ENCODE measurements at places on chromosomes 12 and 14. TPM values are rescaled to one million over a fixed set of nuclear protein-coding genes. Genes with fewer than 3 reads are reported as not detected.

Gene BMP4
- total RNA-seq = 0.87 TPM

Gene POTEG
- total RNA-seq = not detected

Gene KRT83
- total RNA-seq = 0.28 TPM

Gene PPP4R4
- total RNA-seq = 1.1 TPM

DNA sequence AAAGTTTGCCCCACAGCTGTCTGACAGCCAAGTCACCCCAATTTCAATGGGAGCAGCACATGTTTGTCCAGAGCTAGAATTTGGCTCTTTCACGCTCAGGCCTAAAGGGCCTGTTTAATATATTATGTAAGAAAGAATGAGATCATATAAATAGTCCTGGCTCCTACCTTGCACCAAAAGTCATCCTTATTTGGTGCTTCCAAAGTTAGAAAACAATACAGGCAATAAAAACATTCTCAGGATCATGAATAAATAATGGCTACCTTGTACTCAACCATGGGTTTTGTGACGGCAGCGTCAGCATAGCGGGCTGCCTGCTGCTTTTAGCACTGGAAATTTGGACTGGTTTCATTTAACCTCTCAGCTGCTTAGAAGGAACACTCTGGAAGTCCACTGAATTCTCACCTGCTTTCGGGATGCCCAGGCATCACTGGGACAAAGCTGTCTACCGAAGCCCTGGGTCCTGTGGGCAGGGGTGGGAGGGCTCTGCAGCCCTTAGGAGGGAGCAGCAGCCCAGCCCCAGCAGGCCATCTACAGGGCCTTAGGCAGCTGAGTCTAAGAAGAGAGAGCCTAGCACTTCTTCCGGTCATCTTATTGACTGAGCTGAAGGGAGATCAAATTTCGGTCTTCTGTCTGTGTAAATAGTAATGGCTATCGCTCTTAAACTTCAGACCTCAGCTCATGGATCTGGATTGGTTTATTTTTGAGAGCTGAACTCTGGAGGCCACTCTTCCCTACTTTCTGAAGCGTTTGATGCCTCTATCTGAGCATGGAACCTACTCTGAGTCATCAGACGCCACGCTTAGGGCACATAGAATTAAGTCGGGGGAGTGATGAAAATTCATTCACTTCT, 106.5 kb downstream of the SAMD4A start:
- no peak overlapping the region for H3K27ac ChIP-seq
- H3K27me3 ChIP-seq = no peaks in the 10 kb centered on the region
- H3K36me3 ChIP-seq = no peaks in the 10 kb centered on the region
- peaks cover 26% of the 10 kb centered on the region for H3K4me1 ChIP-seq
- H3K4me3 ChIP-seq = no peak overlapping the region

GRCh38 chr12:4369548-4369947, 10.0 kb downstream of the FGF23 start:
- H3K27ac ChIP-seq = no peak overlapping the region
- DNase-seq = no peak
- no peaks in the 10 kb centered on the region for H3K4me1 ChIP-seq

DNA sequence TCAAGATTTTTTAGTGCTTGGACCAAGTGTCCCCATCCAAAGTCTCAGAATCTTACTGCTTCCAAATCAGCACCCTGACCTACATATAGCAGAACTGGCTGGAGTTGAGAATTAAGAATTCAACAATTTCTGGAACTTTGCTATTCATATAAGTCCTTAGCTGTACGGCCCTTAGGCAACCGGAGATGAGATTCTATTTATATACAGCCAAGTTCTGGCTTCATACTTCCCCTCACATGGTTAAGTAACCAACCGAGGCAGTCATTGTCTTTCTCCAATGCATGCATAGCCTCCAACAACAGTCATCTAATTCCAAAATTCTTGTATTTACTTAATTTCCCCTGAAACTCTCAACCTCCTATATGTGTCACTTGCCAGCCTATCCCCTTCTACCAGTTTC, 76.6 kb downstream of the SINHCAF start:
- no peaks in the 10 kb centered on the region for H3K36me3 ChIP-seq
- H3K27ac ChIP-seq = no peak overlapping the region
- H3K27me3 ChIP-seq = peaks cover 14% of the 10 kb centered on the region
- no peak for DNase-seq
- H3K4me1 ChIP-seq = no peaks in the 10 kb centered on the region

DNA sequence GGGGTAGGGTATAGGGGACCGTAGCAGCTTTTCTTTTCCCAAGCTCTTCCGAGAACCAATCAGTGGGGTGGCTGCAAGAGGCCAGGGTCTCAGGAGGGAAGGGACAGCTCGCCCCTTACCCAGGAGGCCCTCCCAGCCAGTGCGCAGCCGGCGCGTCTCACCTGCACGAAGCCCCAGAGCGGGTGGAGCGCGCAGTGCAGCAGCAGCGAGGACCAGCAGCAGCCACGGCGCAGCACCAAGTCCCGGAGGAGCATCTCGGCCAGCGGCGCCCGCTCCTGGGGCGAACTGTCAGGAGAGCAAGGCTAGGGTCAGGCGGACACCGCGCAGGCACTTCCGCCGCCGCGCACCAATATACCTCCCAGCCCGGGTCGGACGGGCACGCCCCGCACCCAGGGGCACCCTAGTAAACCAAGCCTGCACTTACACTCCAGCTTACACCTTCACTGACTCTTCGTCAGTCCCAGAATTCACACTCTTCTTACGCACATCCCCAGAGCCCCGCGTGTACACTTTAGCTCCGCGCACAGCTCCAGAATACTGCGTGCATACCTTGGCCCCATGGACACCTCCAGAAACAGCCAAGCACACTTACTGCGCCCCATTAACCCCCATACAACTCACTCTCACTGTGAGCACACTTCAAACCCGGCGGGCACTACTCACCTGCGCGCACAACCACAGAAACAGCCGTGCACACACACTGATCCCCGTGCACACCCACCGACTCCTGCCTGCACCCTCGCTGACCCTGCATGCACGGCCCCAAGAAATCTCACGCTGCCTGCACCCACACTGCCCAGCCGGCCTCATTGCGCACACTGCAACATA, 606 bp downstream of the PRIMA1 start:
- H3K27me3 ChIP-seq = no peaks in the 10 kb centered on the region
- no peak for DNase-seq
- H3K36me3 ChIP-seq = no peaks in the 10 kb centered on the region
- H3K4me1 ChIP-seq = no peaks in the 10 kb centered on the region
- H3K4me3 ChIP-seq = no peak overlapping the region

- H3K4me1 ChIP-seq = no peaks in the 10 kb centered on the region
- no peaks in the 10 kb centered on the region for H3K36me3 ChIP-seq
- no peak overlapping the region for H3K27ac ChIP-seq
Measured at GRCh38 chr14:84351646-84352045, 1178.3 kb upstream of the FLRT2 start.

- no peaks in the 10 kb centered on the region for H3K36me3 ChIP-seq
- no peak overlapping the region for H3K27ac ChIP-seq
- DNase-seq = no peak
- H3K27me3 ChIP-seq = no peaks in the 10 kb centered on the region
- H3K4me1 ChIP-seq = no peaks in the 10 kb centered on the region
Measured at GRCh38 chr12:76628745-76629144, 69.2 kb upstream of the OSBPL8 start.

DNA sequence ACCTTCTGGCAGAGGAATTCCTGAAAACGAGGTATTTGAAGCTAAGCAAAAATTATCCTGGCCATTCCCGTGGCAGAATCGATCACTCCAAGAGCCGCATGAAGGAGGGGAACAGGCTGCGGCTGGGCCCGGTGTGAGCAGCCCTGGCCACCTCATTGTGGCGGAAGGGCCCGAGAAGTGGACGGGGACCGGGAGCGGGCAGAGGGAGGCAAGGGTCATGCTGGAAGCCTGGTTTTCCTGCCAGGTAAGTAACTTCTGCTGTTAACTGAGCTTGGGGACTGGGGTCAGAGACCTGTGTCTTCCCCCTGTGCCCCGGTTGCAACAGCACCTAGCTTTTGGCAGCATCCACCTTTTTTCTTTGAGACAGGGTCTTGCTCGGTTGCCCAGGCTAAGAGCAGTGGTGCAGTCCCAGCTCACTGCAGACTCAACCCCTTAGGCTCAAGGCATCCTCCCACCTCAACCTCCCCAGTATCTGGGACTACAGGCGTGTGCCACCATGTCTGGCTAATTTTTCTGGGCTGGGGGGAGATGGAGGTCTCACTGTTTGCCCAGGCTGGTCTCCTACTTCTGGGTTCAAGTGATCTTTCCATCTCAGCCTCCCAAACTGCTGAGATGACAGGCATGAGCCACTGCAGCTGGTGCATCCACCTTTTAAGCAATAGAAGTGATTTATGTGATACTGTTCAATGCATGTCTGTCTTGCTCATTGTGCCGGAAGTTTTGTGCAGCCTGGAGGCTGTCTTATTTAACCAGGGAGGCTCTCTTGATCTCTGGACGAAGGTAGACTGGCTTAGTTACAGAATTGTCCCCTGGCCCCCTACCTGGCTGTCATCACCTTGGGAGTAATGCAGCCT, 174.0 kb upstream of the MYL2 start:
- H3K36me3 ChIP-seq = no peaks in the 10 kb centered on the region
- no peaks in the 10 kb centered on the region for H3K4me1 ChIP-seq
- no peak overlapping the region for H3K27ac ChIP-seq
- no peak for DNase-seq

- DNase-seq = no peak
- no peaks in the 10 kb centered on the region for H3K4me1 ChIP-seq
- H3K36me3 ChIP-seq = no peaks in the 10 kb centered on the region
- no peak overlapping the region for H3K4me3 ChIP-seq
- no peaks in the 10 kb centered on the region for H3K27me3 ChIP-seq
- no peak overlapping the region for H3K27ac ChIP-seq
Measured at GRCh38 chr14:26820138-26820537, 222.3 kb upstream of the NOVA1 start.

GRCh38 chr12:96749999-96750398, 157.1 kb upstream of the NEDD1 start:
- H3K4me1 ChIP-seq = no peaks in the 10 kb centered on the region
- H3K4me3 ChIP-seq = no peak overlapping the region
- no peaks in the 10 kb centered on the region for H3K27me3 ChIP-seq
- no peak overlapping the region for H3K27ac ChIP-seq

DNA sequence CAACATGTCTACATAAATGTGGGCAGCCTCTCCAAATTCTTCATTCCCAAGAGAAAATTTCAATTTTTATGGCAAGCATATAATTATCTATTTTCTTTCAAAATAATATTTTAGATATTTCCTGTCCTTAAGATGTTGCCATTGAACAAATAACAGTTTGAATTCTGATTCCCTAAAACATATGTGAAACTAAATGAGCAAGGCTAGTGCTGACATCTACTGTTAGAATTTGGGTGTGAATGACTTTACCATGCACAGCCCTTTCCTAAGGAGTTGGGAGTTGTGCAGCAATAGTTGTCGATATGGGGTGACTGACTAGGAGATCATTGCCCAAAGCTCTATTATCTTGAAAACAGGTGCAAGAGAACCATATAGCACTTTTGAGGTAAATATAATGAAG, 108.2 kb upstream of the SLC38A4 start:
- H3K27me3 ChIP-seq = no peaks in the 10 kb centered on the region
- H3K36me3 ChIP-seq = no peaks in the 10 kb centered on the region
- H3K27ac ChIP-seq = no peak overlapping the region
- peak; percentile 56 for DNase-seq

DNA sequence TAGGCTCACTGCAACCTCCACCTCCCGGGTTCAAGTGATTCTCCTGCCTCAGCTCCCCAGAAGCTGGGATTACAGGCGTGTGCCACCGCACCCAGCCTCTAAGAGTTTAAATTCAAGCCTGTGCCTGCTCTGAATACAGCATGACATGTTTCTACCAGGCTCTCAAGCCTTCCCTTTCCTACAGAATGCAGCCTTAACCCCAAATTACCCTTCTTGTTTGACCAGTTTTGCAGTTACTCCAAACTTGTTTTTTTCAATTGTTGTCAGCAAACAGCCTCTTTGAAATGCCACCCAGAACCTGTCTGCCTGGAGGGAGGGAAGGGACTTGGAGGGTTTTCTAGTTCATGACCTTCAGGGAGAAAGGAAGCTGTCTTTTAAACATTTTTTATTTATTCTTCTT, 15.4 kb downstream of the GLTP start:
- no peaks in the 10 kb centered on the region for H3K27me3 ChIP-seq
- H3K4me3 ChIP-seq = no peak overlapping the region
- H3K4me1 ChIP-seq = no peaks in the 10 kb centered on the region
- no peak overlapping the region for H3K27ac ChIP-seq
- no peaks in the 10 kb centered on the region for H3K36me3 ChIP-seq

- no peaks in the 10 kb centered on the region for H3K36me3 ChIP-seq
- no peaks in the 10 kb centered on the region for H3K4me1 ChIP-seq
- H3K27ac ChIP-seq = no peak overlapping the region
- no peaks in the 10 kb centered on the region for H3K27me3 ChIP-seq
Measured at GRCh38 chr12:1844223-1844622, 23.9 kb downstream of the LRTM2 start.

GRCh38 chr12:26868447-26869103, 35.6 kb upstream of the ITPR2 start:
- H3K36me3 ChIP-seq = no peaks in the 10 kb centered on the region
- no peaks in the 10 kb centered on the region for H3K4me1 ChIP-seq
- H3K27ac ChIP-seq = no peak overlapping the region
- H3K4me3 ChIP-seq = no peak overlapping the region

DNA sequence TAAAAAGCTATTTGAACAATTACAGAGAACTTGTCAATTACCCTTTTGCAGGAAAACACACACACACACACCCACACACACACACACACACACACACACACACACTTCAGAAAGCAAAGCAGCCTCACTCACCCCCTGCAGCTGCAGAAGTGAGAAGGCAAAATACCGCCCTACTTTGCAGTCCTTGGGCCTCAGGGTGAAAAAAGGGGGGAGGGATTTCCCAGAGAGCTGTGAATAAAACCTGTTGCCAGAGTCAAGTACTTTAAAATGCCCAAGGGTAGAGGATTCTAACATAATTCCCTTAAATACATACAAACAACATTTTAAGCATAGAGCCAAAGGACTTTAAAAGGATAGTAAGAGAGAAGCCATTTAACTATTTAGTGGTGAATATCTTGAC, 285.9 kb downstream of the MDGA2 start:
- no peak overlapping the region for H3K4me3 ChIP-seq
- no peaks in the 10 kb centered on the region for H3K27me3 ChIP-seq
- DNase-seq = no peak
- H3K27ac ChIP-seq = no peak overlapping the region
- no peaks in the 10 kb centered on the region for H3K36me3 ChIP-seq

GRCh38 chr12:112178796-112179195, 53.4 kb downstream of the TRAFD1 start:
- H3K4me3 ChIP-seq = no peak overlapping the region
- H3K27ac ChIP-seq = no peak overlapping the region
- no peaks in the 10 kb centered on the region for H3K27me3 ChIP-seq
- H3K4me1 ChIP-seq = no peaks in the 10 kb centered on the region
- DNase-seq = no peak
- H3K36me3 ChIP-seq = peaks cover 2% of the 10 kb centered on the region

GRCh38 chr12:98385641-98386040, 129.7 kb upstream of the TMPO start:
- DNase-seq = no peak
- H3K4me3 ChIP-seq = no peak overlapping the region
- no peaks in the 10 kb centered on the region for H3K36me3 ChIP-seq
- no peaks in the 10 kb centered on the region for H3K4me1 ChIP-seq
- H3K27me3 ChIP-seq = peaks cover 6% of the 10 kb centered on the region

DNA sequence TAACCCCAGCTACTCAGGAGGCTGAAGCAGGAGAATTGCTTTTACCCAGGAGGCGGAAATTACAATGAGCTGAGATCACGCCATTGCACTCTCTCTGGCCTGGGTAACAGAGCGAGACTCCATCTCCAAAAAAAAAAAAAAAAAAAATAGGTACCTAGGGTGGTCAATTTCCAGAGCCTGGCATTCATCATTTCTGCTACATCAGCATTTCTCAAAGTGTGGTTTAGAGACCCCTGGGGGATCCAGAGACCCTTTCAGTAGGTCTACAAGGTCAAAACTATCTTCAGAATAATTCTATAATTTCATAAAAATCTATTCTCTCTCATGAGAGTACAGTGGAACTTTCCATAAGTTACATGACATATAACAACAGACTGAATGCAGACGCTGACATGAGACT, 19.9 kb downstream of the CERS5 start:
- H3K27me3 ChIP-seq = no peaks in the 10 kb centered on the region
- no peaks in the 10 kb centered on the region for H3K36me3 ChIP-seq
- H3K27ac ChIP-seq = no peak overlapping the region
- peaks cover 9% of the 10 kb centered on the region for H3K4me1 ChIP-seq
